Sciatic nerve (tissue), 2 donors: ENCODE measurements at places on chromosomes 6 and 20. TPM values are rescaled to one million over a fixed set of nuclear protein-coding genes. Genes with fewer than 3 reads are reported as not detected.

DNA sequence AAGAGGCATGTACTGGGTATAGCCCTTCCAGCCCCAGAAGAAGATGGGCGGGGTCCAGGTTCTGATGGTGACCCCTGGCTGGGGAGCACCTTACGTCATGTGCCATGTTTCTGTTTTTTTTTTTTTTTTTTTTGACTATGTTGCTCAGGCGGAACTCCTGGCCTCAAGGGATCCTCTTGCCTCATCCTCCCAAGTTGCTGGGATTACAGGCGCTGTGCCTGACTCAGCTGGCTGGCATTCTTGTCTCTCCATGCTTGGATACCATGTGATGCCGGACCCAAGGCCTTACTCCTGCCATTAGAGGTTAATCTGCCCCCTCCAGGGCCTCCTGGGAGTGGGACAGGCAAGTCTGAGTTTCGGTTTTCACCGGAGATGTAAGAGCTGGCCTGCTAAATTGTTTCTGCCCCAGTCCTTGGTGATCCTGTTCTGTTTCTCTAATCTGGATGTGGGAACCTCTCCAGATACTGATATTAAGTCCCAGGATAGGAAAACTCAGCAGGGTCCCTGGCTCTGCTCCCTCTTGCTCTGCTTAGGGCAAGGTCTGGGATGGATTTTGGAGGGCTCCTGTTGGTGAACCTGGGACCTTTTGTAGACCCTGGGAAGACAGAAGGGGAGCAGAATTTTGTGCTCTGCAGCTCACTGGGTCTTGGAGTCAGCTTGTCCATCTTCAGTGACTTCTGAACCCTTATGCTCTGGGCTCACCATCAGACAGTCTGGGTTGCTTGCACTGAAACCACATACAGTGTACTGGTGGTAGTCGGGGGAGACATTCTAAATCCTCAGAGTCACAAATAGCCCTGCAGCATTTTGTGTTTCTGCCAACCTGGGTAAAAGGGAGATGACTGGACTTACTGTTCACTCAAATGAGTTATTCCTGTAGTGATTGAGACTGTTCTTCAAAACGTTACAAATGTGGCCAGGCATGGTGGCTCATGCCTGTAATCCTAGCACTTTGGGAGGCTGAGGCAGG lies 45.1 kb downstream of the PTK7 start:
- DNase-seq, result no peak

ASIP gene
- 3.0 TPM for total RNA-seq

DNA sequence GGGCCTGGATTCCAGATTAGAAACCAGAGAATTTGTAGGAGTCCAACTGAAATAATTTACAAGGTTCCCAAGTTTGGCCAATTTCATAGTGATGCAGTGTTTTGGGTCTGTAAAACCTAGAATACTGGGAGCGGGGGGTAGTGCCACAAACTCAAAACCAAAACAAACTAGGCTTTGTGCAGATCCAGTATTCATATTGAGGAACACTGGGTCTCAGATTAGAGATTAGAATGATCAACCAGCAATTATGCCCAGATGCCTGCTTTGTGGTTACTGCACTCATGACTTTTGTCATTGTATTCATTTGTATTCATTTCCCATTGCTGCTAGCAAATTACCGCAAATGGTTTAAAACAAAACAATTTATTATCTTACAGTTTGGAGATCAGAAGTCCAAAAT lies 3.2 kb upstream of the NDUFAF4 start:
- no peak for DNase-seq

PLCB4 gene
- 23.4 TPM for total RNA-seq

- no peak for DNase-seq
Measured at GRCh38 chr20:20225325-20226043, 142.4 kb upstream of the INSM1 start.

DNA sequence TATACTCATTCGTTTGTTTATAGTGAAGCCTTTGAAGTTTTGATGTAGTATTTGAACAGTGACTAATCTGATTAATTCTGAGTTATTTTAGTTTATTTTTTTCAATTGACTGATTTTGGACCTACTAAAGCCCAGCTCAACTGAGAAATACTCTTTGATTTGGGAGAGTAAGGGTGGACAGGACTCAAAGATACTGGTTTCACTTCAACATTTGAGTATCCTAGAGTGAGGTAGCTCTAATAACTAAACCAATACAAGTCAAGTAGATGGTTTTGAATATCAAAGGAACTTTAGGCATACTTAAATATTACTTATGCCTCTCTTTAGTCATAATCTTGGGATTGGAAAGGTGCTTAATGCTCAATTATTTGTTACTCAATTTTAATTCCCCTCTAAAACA lies 65.6 kb downstream of the ZNF292 start:
- no peak for DNase-seq

GRCh38 chr6:38350942-38351341 lies 288.8 kb downstream of the BTBD9 start:
- no peak for DNase-seq

DNA sequence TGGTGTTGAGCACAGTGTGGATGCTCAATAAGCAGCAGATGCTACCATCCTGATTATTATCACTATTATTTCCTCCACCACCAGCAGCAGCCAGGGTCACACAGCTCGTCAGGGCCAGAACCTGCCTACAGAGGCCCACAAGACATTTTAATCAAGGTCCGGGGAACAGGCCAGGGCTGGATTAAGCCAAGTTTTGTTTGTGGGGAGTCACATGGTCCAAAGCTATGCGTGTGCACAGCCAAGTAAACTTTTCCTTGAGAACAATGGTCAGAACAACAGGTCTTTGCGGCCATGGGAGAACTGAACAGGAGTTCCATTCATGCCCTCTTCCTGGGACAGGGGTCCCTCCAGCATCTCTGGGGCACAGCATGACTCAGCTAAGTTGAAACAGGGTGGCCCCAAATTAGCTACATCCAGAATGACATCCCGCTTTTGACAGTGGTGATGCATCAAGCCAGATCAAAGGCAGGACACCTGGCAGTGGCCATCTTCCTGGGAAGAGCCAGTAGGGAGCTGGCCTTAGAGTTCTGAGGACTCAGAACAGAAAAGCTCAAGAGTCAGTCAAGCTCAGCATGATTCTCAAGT lies 11.7 kb downstream of the SNTA1 start:
- DNase-seq, result no peak

DNA sequence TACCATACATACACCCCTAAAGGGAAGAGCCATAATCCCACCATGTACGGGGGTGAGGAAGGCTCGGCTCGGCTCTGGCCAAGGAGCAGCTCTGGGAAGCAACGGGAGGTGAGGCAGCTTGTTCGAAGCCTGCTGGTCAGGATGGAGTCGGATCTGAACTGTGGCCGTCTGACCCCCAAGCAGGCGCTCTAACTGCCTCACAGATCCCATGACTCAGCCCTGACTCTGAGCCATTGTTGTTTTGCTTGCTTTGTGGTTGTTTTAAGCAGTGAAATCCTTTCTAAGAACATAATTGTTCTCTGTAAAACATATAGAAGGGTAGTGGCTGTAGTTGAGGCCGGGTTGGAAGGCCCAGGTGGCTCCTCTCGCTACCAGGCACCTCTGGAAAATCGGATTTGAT lies 10.9 kb downstream of the C6orf132 start:
- DNase-seq, result no peak

GRCh38 chr20:20161611-20162010 lies 109.3 kb downstream of the CFAP61 start:
- DNase-seq, result no peak

GRCh38 chr20:59004763-59005522 lies 2.1 kb downstream of the CTSZ start:
- peak; percentile 73 for DNase-seq

DNA sequence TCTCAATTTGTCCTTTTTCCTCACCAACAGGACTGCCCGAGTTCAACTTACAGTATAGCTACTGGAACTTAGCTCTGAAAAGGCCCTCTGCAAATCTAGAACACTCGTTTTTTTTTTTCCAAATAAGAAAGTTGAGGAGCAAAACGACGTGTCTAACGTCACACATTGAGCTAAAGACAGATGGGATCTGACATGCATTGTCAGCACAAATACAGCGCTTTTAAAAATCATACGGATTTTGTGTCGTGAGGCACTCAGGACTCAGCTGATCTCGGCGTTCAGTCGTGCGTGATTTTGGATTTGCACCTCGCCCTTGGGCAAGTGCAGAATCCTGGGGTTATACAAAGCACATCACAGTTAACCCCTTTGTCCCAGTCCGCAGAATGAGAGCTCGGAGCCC lies 94.7 kb upstream of the ZNF322 start:
- DNase-seq, result no peak

GRCh38 chr6:112770308-112770707 lies 423.2 kb downstream of the RFPL4B start:
- no peak for DNase-seq

DNA sequence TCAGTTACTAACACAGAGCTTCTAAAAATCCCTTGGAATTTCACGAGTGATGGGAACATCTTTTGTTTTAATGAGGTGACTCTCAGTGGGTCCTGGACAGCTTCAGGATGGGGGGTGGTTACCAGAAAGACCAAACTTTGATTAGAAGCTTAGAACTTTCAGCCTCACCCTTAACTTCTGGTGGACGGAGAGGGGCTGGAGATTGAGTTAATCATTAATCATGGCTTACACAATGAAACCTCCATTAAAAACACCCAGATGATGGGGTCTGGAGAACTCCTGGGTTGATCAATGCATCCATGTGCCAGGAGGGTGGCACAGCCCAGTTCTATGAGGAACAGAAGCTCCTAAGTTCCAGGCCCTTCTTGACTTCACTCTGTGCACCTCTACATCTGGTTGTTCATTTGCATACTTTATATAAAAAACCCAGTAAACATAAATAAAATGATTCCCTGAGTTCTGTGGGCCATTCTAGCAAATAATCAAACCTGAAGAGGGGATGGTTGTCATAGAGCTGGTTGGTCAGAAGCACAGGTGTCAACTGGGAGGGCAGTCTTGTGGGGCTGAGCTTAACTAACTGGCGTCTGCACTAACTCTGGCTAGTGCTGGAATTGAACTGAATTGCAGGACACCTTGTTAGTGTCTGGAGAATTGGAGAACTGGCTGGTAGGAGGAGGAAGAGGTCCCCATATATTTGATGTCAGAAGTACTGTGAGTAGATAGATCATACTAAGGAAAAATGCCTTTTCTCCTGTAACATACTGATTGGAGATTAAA lies 10.3 kb downstream of the RMND1 start:
- DNase-seq, result no peak

VEGFA gene
- total RNA-seq, result 155 TPM

- no peak for DNase-seq
Measured at GRCh38 chr6:147117011-147117410, 87.2 kb upstream of the STXBP5 start.

KCNG1 gene
- total RNA-seq, result 3.5 TPM

- DNase-seq, result no peak
Measured at GRCh38 chr20:18781509-18781908, 32.1 kb upstream of the SCP2D1 start.

FOXF2 gene
- 0.58 TPM for total RNA-seq

GRCh38 chr20:47867831-47868230 lies 82.5 kb upstream of the SULF2 start:
- DNase-seq, result no peak

GRCh38 chr20:41003143-41003935 lies 25.3 kb upstream of the TOP1 start:
- DNase-seq, result peak; percentile 73

GRCh38 chr6:16206595-16207037 lies 31.8 kb upstream of the GMPR start:
- no peak for DNase-seq

DNA sequence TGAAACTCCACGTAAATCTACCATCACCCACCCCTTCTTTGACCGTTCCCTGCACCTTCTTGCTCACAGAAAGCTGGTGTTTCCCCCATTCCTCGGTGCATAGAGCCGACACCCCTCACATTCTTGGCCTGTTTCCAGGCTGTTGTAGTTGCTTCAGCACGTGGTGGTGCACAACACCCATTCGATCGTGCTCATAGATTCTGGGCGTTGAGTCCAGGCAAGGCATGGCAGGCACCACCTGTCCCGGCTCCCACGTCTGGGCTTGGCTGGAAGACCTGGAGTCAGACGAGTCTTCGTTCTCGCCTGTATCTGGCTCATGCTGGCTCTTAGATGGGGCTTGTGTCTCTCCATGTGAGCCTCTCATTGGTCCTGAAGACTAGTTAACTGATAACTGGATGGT lies 100.6 kb downstream of the FAM120B start:
- DNase-seq, result no peak
